GM10248 (cell line): ENCODE measurements at places on chromosomes 2 and 18.

- DNase-seq: no peak
These were observed 377.9 kb upstream of the CDH7 start for GRCh38 chr18:65372904-65373303.

DNA sequence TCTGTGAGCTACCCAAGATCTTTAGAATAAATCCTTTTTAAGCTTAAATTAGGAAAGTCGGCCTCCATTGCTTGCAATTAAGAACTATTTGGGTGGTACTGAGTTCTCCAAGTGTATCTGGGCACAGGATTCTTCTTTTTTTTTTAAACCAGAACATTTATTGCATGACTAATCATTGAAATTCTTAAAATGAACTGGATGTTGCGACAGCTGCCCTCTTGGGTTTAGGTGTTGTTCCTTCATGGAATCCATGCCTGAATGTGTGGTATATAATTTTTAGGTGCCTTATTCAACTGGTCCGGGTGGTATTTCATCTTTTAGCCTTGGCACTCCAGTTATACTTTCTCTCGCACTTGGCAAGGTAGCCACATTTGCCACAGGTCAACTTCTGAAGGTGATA, 14.5 kb upstream of the KCNK3 start:
- DNase-seq: no peak

DNA sequence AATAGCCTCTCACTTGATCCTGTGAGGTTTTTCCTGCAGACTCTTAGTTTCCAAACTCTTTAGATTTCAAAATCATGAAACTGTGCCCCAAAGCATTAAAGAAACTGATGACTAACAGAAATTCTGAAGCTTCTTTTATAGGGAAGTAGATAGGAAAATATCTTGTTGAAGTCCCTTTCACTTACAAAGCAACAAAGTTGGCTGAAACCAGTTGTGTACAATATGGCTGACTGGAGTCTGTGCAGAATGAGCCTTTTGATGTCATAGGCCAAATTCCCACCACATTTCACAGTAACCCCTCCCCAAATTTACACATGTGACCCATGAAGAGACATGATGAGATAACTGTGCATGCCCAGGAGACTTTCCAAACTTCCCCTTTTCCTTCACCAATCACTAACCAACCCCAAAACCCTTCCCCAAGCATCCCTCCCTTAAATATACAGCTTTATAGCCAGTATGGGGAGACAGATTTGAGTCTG, 61.7 kb upstream of the NCK2 start:
- no peak for DNase-seq

DNA sequence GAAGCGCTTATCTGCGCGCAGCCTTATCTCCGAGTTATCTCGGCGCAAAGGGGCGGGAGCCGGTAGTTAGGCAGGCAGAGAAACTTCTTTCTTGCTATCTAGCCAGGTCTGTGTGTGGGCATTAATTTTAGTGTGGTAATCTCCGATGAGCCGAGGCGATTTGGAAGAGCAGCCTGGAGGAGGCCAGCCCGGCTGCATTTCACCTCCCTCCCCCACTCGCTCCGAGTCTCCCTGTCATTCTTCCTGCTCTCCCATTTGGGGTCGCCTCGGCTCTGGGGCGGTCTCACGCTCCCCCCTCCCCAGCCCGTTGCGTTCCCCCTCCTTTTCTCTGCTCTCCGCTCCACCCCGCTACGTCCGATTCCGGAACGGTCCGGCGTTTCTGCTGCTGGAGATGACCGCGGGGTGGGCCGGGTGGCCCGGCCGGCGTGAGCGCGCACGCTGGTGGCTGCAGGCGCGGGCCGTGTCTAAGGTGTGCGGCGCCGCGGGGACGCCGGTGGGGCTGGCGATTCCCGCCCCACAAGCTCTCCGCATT, 566 bp downstream of the GATA6 start:
- no peak for DNase-seq

- DNase-seq: no peak
These were observed 1310.8 kb upstream of the SLC39A10 start for GRCh38 chr2:194346193-194346592.

DNA sequence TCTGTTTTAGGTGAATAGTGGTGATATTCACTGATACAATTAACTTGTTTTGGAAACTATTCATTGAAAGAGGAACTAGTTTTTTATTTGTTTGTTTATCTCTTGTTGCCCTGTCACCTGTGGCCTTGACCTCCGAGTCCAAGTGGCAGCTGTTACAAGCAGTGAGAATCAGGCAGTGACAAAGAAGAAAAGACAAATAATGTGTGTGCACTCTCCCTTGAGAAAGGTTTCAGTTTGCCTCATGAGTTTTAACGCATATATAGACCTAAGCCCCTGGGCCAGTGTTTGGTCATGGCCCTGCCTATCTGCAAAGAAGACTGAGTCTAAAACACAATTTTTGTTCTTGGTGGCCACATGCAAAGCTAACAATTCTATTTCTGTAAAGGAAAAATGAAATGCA, 15.3 kb downstream of the KYNU start:
- peak; percentile 56 for DNase-seq

GRCh38 chr2:239601880-239602279, 201.1 kb upstream of the HDAC4 start:
- no peak for DNase-seq

GRCh38 chr18:78407466-78407844, 572.2 kb upstream of the SALL3 start:
- DNase-seq: no peak

GRCh38 chr18:3153107-3153704, 66.6 kb downstream of the MYOM1 start:
- DNase-seq: no peak

- no peak for DNase-seq
These were observed 15.7 kb downstream of the C2orf69 start for GRCh38 chr2:199926806-199927205.

DNA sequence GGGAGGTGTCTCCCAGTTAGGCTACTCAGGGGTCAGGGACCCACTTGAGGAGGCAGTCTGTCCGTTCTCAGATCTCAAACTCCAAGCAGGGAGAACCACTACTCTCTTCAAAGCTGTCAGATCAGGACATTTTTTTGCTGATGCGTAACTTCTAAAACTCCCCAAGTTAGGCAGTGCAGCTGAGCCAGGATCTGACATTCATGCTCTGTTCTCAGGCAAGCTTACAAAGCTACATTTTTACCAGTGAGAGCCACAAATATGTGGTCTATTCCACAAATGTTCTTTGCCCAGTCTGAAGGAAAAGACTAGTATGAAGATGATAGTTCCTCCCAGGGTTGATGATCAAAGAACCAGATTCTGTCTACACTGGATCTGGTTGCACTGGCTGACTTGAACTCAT, 184.1 kb downstream of the MTCL1 start:
- DNase-seq: no peak

GRCh38 chr2:233245406-233245805, 6.1 kb upstream of the ATG16L1 start:
- DNase-seq: no peak

GRCh38 chr18:23186781-23187180, 51.5 kb downstream of the CABLES1 start:
- DNase-seq: no peak

GRCh38 chr18:398935-399630, 101.4 kb downstream of the COLEC12 start:
- no peak for DNase-seq

DNA sequence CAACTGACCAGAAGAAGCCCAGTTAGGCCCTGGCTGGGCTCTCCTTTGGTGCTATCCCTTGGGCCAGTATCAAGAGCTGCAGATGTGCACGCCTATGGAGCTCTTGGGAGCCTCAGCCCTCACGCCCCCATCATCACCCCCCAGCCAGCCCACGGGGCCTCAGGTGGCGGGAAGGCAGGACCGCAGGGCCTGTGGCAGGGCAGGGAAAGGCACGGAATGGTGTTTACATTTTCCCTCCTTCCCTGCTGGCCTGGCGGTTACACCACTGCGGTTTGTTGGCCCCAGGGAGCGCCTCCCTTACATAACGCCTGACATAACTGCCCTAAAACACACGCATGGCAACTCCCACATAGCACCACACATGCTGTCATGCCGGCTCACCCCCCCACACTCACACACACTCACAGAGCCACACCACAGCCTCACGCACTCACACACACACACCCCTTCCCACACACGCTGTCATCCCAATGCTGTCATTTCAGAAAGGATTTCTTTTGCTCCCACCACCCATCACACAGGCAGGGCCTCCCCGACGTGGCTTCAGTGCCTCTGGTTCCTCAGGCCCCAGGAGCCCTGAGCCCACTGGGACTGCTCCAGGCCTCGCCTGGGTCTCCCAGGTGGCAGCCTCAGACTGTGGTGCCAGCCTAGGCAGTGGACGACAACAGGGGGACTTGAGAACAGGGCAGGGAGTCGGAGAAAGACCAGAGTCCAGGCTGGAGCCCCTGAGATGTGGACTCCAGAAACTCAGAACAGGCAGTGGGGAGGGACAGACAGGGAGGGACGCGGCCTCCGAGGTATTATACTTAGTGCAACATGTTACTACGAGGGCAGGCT, 15.7 kb downstream of the ZFP36L2 start:
- no peak for DNase-seq

GRCh38 chr2:179020156-179020750, 29.7 kb downstream of the CCDC141 start:
- peak; percentile 23 for DNase-seq

GRCh38 chr2:235047171-235048160, 95.6 kb downstream of the SH3BP4 start:
- no peak for DNase-seq

GRCh38 chr18:23181547-23181946, 46.3 kb downstream of the CABLES1 start:
- no peak for DNase-seq
